OCI-M1 (cell line): ENCODE measurements at places on chromosomes 1 and 21.

- DNase-seq = peak; percentile 59
These were observed 2.7 kb downstream of the DENND2D start for GRCh38 chr1:111197598-111198284.

DNA sequence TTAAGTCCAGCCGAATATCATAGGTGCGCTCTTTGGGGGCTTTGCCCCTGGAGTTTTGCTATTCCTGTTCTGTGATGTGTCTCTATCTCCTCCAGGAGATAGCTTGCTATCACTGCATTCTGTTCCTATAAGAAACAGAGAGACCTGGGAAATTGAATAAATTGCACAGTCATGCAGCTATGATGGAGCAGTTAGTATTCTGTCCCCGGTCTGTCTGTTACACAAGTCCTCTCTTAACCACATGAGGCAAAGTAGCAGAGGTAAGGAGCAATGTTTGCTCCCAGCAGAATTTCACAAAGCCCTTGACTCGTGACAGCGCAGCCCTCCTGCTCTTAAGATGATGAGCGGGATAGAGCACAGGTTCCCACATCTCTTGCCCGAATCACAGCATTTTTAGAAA is 63.9 kb upstream of the GRHL3 start:
- no peak for DNase-seq

DNA sequence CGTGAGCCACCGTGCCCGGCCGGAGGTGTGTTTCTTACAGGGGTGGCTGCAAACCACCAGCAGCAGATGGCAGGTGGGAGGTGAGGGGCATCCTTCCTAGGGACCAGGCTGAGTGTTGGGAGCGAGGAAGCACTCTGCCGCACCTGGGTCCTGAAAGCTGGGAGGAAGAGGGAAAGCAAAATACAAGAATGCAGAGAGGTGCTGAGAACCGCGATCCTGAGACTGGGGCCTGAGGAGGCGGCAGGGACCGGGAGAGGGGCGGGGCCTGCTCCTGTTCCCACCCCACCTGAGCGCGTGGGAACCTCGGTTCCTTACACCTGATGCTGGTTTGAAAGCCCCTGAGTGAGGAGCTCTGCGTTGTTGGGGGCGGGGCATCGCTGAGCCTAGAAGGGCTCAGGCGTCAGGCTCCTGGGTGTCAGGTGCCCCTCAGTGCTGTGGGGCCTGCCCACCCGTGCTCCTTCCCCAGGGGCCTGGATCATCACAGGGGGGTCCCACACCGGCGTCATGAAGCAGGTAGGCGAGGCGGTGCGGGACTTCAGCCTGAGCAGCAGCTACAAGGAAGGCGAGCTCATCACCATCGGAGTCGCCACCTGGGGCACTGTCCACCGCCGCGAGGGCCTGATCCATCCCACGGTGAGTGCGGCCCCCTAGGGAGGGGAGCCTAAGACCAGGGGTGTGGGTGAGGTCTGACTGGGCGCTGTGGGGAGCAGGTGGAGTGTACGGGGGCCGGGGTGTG is 15.5 kb downstream of the TRPM2 start:
- no peak for DNase-seq

GRCh38 chr1:7317888-7318287 is 453.2 kb upstream of the VAMP3 start:
- no peak for DNase-seq

- DNase-seq = no peak
These were observed 210.3 kb downstream of the TPR start for GRCh38 chr1:186164773-186165172.

- DNase-seq = no peak
These were observed 326.5 kb upstream of the ESRRG start for GRCh38 chr1:217049721-217050120.

DNA sequence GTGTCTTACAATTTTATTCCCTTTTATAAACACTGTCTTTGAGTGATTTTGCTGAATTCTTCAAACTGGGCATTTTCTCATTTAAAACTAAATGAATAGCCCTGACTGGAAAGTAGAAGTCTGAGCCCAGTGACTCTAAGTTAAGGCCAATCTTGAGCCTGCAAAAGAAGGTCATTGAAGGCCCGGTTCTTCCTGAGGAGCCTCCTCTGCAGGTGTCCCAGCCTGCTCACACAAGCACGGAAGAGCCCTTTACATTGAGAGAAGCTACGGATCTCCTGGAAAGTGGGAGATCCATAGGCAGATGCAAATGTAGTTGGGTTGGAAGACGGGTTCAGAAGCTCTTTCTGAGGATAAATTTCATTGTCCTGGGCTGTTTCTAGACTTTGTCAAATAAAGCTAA is 3.9 kb downstream of the ZNF678 start:
- no peak for DNase-seq

DNA sequence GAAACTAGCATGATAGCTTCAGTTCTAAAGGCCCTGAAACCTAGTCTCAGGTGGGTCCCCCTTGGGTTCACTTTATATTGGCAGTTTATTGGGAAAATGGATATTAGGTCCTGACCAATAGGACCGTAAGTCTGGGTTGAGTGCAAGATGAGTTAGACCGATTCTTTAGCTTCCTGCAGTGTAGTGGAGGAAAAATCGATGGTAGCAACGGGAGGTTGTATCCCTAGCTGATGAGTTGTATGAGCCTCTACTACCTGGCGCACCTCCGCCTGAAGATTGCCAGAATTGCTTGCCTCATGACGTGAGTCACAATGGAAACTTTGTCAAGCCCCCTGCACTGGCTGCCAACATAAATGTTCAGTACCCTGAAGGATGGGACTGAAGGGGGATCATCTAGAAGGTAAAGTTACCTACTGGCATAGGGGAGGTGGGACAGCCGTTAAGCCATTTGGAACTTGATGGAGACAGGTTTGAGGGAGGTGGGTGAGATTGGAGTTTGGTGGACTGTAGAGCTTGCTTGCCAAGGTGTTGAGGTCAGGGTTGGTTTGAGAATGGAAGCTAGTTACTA is 3.9 kb downstream of the RCC1 start:
- DNase-seq = no peak

GRCh38 chr1:232507571-232507970 is 122.4 kb downstream of the SIPA1L2 start:
- DNase-seq = no peak

DNA sequence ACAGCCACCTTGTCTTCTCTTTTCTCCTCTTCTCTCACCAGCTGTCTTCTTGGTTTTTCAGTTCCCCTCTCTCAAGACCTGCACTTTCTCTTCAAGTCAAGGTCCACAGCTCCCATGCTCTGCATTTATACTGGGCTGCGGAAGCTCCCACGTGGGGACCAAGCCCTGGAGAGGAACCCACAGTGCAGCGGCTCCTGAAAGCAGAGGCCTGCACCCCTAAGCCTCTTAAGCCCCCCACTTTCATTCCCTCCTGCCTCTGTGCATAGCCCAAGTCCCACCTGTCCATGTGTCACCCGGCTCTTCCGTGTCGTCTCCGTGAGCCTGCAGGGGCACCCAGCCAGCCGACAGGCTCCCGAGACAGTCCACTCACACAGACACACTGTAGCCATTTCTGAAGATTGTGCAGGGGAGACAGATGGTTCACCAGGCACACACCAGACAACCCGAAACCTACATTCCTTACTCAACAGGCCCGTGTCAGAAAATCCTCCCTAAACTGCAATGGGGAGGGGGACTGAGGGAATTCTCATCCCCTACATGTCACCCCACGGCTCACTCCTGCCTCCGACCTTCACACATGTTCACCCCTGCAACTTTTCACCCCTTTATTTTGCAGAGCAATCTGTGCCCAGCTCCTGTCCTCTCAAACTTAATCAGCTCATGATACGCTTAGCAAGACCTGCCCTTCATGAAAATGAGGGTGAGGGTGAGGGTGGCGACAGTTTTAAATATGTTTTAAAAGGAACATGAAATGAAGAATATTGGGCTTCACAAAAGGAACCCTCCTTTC is 6.3 kb downstream of the MX2 start:
- no peak for DNase-seq
